ENCODE measurements at places on chromosomes 12 and 14. TPM values are rescaled to one million over a fixed set of nuclear protein-coding genes. Genes with fewer than 3 reads are reported as not detected.

Gene ACOT6
- total RNA-seq, result not detected

Gene ELK3
- 18.1 TPM for total RNA-seq

Gene TMEM121
- 9.2 TPM for total RNA-seq

Gene RD3L
- not detected for total RNA-seq

Gene RIMKLB
- total RNA-seq, result 7.9 TPM

- no peak overlapping the region for H3K27ac ChIP-seq
- no peaks in the 10 kb centered on the region for H3K4me1 ChIP-seq
- no peaks in the 10 kb centered on the region for H3K27me3 ChIP-seq
- H3K36me3 ChIP-seq, result no peaks in the 10 kb centered on the region
- no peak overlapping the region for H3K4me3 ChIP-seq
- no peak for DNase-seq
Measured at GRCh38 chr12:81297601-81298000, 219.7 kb downstream of the ACSS3 start.

DNA sequence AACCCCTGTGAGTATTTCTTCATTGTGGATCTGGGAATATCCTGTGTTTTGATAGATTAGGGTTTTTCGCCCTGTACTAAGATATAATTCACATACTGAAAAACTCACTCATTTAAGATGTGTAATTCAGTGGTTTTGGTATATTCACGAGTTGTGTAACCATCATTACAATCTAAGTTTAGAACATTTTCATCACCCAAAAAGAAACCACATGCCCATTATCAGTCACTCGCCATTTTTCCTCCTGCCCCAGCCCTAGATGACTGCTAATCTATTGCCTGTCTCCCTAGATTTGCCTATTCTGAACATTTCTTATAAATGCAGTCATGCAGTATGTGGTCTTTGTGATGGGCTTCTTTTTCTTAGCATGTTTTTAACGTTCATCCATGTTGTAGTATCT is 67.9 kb upstream of the ATF1 start:
- no peak for DNase-seq
- no peaks in the 10 kb centered on the region for H3K27me3 ChIP-seq
- H3K36me3 ChIP-seq, result peaks cover 20% of the 10 kb centered on the region
- no peak overlapping the region for H3K27ac ChIP-seq

DNA sequence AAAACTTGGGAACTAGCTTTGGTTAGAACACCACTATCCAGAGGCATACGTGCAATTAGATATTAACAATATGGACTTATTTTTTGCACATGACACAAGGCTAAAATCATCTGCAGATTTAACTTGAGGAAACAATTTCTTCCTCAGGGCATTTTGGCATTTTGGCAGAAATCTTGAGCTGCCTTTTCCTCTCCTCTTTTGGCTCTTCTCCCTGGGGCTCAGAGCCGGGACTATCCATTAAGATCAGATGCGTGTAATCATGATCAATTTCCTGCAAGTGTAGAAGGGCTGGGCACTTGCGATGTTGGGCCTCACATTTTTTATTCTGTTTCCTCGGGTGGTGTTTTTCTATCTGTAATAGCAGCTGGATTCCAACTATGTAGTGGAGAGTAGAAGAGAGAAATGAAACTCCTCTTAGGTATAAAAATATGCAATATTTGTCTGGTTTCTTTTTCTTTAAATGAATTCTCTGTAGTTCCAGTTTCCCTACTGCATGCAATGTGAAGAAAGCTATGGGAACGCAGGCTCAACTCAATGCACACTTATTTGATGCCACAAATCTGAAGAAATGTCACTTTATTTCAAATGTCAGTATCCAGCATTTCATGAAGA is 1010.8 kb downstream of the FLRT2 start:
- no peaks in the 10 kb centered on the region for H3K36me3 ChIP-seq
- H3K27ac ChIP-seq, result no peak overlapping the region
- H3K4me1 ChIP-seq, result no peaks in the 10 kb centered on the region
- H3K27me3 ChIP-seq, result no peaks in the 10 kb centered on the region

DNA sequence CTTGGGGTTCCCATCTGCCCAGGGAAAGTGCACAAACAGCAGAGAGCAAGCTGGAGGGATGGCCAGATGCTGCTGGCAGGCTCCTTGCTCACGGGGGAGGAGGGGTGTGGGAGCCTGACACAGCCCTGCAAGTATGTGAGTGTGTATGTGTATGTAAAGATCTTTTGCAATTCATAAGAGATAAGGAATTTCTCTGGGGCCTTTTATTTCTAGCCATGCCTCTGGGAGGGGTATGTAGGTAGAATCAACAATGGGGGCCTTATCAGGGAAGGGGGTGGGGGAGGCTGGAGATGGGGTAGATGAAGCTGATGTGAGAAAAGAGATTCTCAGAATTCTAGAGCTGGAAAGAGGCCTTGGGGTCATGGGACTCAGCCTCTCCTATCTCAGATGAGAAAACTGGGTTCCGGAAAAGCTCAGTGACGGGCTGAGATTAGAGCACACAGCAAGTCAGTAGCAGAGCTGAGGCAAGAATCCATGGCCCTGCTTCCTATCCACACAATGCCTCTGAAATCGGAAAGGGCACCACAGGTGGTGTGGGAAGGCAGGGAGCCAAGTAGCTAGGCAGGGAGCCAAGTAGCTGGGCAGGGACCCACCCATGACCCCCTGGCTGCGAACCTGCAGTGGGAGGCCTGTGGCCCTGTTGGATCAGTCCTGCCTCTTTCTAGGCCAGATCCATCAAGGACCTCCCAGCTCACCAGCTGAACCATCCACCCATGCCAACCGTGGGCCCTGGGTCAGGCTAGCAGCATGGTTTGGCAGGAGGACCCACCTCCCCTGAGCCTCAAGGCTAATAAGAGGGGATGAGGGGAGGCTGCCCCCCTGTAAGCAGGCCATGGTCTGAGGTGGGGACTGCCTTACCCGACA is 54.7 kb downstream of the PLEKHG3 start:
- peak overlapping the region; percentile 48 for H3K27ac ChIP-seq
- peaks cover 35% of the 10 kb centered on the region for H3K27me3 ChIP-seq
- no peak overlapping the region for H3K4me3 ChIP-seq
- H3K4me1 ChIP-seq, result peaks cover 22% of the 10 kb centered on the region

- H3K27me3 ChIP-seq, result no peaks in the 10 kb centered on the region
- peaks cover 74% of the 10 kb centered on the region for H3K36me3 ChIP-seq
- H3K4me3 ChIP-seq, result no peak overlapping the region
- H3K27ac ChIP-seq, result no peak overlapping the region
- peaks cover 82% of the 10 kb centered on the region for H3K4me1 ChIP-seq
- DNase-seq, result no peak
Measured at GRCh38 chr12:94265966-94266745, 117.8 kb downstream of the PLXNC1 start.

DNA sequence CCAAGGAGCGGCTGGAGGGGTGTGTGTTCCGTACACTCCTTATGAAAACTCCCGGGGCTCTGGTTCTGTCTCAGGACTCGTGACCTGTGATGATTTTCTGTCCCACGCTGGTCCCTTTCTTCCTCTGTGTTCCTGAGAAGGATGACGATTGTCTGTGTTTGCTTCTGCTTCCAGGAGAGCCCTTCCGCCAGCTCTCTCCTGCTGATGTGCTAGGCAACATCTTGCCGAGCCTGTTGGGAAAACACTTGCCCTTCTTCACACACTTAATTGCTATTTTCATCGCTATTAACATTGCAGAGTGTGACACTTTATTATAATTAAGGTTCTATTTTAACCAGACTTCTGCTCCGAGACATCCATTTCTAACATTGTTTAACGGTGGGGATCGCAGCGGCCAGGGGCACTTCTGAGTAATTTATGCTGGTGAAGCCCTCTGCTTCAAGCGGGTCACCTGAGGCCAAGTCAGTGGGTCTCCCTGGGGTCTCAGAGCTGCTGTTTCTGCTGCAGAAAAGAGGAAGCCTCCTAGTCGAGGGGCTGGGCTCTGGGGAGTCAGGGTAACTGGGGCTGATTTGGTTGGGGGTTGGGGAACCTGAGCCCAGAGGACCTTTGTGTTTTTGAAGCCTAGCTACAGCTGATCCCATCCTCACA is 88.6 kb downstream of the PRMT8 start:
- no peak overlapping the region for H3K4me3 ChIP-seq
- DNase-seq, result no peak
- H3K27me3 ChIP-seq, result peaks cover 1% of the 10 kb centered on the region
- H3K4me1 ChIP-seq, result no peaks in the 10 kb centered on the region
- H3K36me3 ChIP-seq, result no peaks in the 10 kb centered on the region

DNA sequence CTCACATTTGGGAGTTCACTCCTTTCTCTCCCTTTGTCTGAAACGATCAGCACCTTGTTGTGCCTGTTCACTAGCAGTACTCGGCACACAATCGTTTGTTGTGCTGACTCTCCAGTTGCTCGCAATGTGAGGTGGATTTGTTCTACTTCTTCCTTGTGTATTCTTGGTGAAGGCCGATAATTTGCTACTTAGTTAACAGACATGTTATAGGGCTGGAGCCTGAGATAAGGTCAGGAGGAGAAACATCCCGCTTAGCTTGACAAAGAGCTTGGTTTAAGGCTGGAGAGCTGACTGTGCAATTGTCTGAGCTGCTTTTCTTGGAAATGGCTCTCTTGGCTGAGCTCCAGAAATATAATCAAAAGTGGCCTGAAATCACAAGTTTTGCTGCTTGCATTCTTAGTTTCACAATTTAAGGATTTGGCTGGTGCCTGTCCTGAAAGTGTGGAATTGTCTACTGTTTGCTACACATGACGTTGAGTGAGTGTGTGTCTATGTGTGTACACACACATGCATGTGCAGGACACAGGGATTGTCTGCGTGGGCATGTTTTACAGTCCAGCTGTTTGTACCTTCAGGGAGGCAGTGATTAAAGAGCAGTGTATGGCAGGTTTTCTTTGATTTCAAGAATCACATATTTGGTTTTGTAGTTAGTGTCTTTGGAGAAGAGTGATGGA is 77.7 kb downstream of the ARF6 start:
- peak overlapping the region; percentile 96 for H3K27ac ChIP-seq
- H3K27me3 ChIP-seq, result no peaks in the 10 kb centered on the region
- H3K36me3 ChIP-seq, result peaks cover 2% of the 10 kb centered on the region
- peak overlapping the region; percentile 70 for H3K4me3 ChIP-seq
- peaks cover 64% of the 10 kb centered on the region for H3K4me1 ChIP-seq
- no peak for DNase-seq

- H3K36me3 ChIP-seq, result peaks cover 57% of the 10 kb centered on the region
- H3K27ac ChIP-seq, result no peak overlapping the region
- no peak overlapping the region for H3K4me3 ChIP-seq
- H3K27me3 ChIP-seq, result no peaks in the 10 kb centered on the region
- no peaks in the 10 kb centered on the region for H3K4me1 ChIP-seq
- no peak for DNase-seq
Measured at GRCh38 chr14:73124180-73124894, 12.0 kb upstream of the PSEN1 start.

DNA sequence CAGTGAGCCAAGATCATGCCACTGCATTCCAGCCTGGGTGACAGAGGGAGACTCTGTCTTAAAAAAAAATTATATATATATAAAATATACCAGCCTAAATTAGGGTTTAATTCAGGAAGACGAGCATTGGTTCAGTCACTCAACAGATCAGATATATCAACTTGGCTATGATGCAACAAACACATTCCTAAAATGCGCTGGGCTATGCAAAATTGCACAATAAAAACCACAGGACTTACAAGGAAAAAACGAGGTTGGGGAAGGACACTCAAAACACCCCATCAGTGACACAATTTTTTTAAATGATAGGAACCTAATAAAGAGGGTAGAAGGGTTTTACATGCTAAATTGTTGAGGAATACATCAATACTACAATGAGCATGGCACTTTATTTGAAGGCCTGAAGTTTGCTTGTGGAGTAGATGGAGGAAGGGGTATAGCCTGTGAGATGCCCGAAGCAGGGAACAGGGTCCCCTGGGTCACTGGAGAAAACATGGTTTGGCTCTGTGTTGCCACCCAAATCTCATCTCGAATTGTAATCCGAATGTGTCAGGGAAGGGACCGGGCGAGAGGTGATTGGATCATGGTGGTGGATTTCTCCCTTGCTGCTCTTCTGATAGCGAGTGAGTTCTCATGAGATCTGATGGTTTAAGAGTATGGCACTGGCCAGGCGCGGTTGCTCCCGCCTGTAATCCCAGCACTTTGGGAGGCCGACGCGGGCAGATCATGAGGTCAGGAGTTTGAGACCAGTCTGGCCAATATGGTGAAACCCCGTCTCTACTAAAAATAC is 71.2 kb downstream of the TNFAIP2 start:
- peaks cover 23% of the 10 kb centered on the region for H3K27me3 ChIP-seq
- peaks cover 3% of the 10 kb centered on the region for H3K4me1 ChIP-seq
- DNase-seq, result no peak
- no peak overlapping the region for H3K4me3 ChIP-seq
- no peak overlapping the region for H3K27ac ChIP-seq
